ENCODE measurements at places on chromosomes 16 and 17.

DNA sequence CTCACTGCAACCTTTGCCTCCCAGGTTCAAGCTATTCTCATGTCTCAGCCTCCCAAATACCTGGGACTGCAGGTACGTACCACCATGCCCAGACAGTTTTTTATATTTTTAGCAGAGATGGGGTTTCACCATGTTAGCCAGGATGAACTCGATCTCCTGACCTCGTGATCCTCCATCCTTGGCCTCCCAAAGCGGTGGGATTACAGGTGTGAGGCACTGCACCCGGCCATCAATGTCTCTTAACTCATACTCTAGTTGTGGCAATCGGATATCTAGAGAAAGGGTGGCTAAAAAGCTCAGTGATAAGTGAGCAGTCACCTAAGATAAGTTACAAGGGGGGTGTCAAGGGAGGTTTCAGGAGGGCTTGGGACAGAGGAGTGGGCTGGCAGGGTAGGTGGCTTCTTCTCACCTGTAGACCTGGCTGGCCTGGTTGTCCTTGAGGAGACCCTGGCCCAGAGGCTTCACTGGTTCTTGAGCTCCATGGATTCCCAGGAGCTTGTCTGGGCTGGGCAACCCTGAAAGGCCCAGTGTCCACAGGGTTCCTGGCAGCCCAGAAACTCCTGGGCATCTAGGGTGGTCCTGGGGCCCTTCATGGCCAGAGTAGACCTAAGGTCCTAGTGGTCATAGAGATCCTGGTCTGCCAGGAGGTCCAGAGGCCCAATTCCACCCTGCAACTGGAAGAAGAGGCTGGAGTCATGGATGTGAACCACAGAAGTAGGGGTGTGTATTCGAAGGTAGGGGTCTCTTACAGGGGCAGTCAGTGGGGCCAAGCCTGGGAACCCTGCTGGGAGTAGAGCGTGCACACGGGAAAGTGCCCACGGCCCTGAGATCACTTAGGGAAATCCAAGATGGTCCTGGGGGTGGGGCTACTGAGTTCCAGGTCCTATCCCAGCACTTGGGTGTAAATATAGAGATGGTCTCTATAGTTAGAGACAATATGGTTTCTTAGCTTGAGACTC, 12.7 kb upstream of the IGFBP4 start:
- no peak for DNase-seq

- no peak for DNase-seq
Measured at GRCh38 chr16:10688291-10688690, 6.4 kb downstream of the TEKT5 start.

GRCh38 chr16:3514621-3515020, 13.8 kb downstream of the CLUAP1 start:
- no peak for DNase-seq

DNA sequence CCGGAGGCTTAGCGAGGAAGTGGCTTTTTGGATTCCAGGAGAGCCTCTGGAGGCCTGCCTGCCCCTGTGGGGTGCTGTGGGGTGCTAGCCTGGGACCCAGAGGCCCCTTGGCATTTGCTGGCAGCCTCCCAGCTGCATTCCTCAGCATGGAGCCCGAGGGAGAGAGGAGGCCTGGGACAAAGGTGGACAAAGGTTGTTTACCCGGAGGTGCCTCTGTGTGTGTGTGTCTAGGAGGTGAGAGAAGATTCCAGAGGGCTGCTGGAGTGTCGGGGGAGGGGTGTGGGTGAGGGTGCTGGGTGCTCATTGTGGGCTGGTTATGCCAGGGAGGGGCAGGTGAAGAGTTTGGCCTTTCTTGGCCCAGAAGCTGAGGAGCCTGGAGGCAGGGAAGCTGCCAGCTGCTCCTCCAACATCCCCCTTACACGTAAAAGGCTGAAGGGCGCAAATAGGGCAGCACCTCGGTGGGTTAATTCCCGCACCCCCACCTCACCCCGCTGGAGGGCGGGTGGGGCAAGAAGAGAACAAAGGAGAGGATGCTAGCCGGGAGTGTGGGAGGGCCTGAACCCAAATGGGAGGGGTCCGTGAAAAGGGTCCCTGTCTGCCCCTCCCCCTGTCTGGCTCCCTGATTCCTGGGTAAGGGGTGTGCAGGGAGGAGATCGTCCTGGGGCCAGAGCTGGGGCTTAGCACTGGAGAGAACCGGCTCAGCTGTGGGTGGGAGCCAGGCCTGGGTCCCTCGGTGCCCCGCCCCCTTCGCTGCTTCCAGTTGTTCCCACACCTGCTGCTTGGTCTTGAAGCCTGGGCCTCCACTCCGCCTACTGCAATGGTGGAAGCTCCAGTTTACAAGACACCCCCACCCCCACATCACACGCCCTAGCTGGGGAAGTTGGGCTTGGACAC, 9.9 kb downstream of the HEXIM2 start:
- DNase-seq, result no peak

- no peak for DNase-seq
Measured at GRCh38 chr16:66493490-66494401, 56.2 kb downstream of the TK2 start.

DNA sequence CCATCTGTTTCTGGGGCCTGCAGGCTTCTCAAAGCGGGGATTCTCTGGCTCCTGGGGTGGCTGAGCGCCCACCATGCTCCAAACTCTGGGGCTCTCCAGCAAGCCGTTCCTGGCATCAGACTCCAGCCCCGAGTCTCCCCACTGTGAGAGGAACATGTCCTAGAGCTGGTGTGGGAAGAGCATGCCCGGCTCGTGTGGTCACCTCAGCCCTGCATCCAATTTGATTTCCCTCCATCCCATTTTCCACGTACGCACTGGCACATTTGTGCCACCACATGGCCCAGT, 23.2 kb upstream of the KCNJ12 start:
- DNase-seq, result no peak

DNA sequence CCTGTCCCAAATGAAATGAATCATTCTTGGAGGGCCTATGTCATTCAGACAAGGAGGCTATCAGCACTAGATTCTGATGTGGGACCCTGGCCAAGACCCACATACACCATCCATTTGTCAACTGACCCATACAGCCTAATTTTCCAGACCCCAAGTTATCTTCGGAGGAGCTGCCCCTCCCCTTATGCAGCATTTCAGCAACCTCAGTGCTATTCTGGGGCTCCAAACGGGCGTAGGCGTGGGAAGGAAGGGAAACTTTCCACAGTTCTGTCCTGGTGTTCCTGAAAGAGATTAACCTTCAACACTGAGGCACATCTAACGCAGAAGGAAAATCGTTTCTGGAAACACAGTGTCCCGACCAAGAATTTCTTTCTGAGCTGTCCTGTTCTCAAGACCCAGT, 86.7 kb downstream of the MYH11 start:
- no peak for DNase-seq

GRCh38 chr16:69112285-69113129, 7.1 kb downstream of the HAS3 start:
- DNase-seq, result peak; percentile 55

DNA sequence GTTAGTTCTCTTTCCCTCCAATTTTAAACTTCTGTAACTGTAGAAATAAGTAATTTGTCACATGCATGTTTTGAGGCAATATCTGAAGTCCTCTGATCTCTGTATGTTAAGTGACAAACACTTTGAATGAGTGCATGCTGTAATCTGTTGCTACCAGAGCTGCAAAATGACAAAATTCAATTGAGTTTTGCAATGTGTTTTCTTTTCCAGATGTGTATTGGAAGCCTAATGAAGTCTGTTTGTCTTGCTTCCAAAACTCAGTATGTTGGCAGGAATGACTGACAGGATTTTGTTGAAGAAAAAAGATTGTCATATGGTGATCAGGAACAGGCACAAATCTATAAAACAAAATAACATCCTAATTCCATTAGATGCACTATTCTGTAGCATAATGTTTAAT, 561.6 kb upstream of the CDH8 start:
- DNase-seq, result no peak

DNA sequence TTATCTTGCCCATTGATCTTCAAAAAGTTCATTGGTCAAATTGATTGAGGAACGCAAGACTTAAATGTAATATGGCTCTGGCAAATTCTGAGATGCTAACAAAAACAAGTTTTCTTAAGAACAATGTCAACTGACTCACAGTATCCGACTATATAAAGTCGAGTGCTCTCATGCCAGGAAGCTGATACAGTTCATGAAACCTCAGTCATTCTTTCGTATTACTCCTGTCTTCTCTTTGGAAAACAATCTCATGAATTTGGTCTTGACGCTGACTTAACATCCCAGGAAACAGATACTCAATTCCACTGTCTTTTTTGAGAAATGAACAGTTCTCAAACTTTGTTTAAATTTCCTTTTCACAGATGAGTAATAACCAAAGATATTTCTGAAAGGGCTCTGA, 704.9 kb downstream of the MAF start:
- peak; percentile 64 for DNase-seq

DNA sequence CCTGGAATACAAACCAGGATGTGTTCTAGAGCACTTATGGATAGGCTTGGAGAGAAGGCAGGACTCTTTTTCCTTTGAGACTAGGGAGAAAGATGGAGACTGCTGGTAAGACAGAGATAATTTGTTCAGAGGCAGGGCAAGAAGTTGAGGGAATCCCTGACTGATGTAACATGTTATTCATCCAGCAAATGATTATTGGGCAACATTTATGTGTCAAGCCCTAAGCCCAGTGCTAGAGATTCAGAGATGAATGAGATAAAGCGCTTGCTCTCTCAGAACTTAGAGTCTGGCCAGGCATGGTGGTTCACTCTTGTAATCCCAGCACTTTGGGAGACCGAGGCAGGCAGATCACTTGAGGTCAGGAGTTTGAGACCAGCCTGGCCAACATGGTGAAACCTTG, 47.8 kb upstream of the NUFIP2 start:
- no peak for DNase-seq

GRCh38 chr16:21056396-21056795, 94.2 kb downstream of the DNAH3 start:
- DNase-seq, result no peak

GRCh38 chr16:57049678-57050077, 42.7 kb upstream of the CPNE2 start:
- peak; percentile 43 for DNase-seq

DNA sequence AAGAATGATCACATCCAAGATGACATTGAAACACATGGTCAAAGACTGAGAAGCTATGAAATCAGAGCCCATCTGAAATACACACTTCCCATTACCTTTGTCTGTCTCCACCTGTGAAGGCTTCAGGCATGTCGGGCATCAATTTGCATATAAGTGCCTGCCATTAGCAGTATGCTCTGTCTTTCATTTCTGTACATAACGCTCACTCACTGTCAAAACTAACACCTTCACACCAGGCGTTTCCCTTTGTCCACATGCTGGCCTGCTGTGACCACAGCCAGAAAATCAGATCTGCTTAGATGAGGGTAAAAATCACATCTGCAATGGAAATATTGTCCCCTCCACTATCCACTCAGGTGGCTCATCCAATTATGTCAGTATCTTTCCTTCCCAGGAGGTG, 524.8 kb downstream of the TOX3 start:
- DNase-seq, result no peak

- DNase-seq, result peak; percentile 71
Measured at GRCh38 chr17:57987581-57988300, at the start of gene VEZF1. Gene VEZF1 (minus strand): TSS chr17:57988254. CDS start chr17:57988111, 143 bp downstream.

DNA sequence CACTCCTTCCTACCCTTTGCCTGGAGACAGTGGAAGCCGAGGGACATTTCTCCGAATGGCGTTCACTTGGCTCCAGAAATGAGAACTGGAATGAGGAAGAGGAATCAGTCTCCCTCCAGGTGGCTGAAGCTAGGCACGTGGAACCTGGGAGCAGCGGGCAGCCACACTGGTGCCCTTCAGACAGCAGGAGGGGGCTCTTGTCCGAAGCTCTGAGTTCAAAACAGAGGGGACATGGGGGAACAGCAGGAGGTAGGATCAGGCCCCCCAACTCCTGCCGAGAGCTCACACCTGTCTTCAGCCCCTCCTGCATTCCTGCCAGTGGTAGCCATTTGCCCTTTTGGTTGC, 41.5 kb downstream of the TMEM235 start:
- DNase-seq, result no peak

DNA sequence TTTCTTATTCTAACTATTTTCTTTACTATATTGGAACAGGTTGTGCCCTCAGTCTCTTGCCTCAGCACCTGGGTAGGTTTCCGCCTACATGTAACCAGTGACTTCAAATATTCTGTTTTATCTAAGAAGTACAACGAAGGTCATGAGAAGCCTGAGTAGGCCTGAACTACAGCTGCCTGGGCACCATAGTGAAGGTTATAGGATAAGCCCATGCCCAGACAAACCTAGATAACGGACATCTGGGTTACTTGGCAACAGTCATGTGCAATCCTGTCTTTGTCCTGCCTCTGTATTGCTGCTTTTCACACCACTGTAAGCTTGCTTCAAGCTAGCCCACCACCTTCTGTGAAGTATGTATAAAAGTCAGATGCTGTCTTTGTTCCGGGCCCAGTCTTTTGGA, 25.4 kb upstream of the ARL4D start:
- no peak for DNase-seq

DNA sequence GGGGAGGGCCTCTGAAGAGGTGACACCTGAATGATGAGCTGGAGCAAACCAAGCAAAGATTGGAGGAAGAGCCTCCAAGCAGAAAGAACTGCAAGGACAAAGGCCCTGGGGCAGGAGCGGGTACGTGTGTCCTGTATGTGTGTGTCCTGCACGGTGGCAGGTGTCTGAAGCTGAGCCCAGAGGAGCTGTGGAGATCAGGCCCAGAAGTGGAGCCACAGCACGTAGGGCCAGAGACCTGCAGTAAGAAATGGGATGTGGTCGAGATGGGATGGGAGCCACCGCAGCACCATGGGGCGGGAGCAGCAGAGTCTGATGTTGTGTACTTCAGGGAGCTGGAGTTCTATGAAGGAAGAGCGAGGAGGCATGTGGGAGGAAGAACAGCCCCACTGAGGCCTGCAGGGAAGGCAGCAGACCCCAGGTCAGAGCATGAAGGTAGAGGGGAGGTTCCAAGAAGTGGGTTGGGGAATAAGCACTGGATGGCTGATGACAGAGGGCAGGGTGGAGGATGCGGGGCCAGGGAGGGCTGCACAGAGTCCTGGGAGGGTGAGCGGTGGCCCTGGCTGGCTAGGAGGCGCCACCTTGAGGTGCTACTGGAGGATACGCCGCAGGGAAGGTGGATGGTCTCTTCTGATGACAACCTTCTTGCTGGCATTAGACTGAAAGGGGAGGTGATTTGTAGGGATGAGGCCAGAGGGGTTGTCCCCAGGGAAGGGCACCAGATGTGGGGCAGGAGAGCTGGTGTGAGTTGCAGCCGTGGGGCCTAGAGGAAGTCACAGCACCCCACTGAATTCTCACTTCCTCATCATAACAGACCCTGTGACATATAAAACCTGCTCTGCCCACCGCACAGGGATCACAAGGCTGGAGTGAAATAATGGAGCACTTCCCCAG, 10.6 kb upstream of the CETP start:
- DNase-seq, result peak; percentile 67

DNA sequence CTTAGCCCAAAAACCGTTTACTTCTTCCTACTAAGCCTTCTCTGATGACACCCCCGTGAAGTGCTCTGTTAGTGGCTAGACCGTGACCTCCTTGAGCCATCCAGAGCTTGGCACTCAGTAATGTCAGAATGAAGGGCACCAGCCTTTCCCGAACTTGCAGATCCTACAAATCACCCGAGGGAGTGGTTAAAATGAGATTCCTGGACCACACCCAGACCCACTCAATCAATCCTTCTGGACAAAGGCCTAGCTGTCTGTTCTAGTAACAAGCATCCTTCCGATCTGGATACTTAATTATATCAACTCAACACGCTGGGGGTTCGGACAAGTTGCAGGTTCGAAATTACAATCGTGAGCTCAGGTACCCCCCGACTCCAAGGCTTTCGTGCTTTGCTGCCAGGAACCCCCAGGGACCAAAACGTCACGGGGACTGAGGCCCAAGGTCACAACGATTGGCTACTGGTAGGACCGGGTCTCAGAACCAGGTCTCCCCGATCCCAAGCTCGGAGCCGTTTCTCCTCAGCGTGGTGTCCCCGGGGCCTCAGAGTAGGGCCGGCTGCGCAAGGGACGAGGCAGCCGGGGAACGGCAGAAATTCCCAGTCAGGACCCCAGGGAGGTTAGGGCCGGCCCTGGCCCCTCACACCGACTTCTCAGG, 527 bp downstream of the CIAPIN1 start:
- DNase-seq, result peak; percentile 27
